ENCODE measurements at places on chromosomes 6 and 20. TPM values are rescaled to one million over a fixed set of nuclear protein-coding genes. Genes with fewer than 3 reads are reported as not detected.

Gene QKI
- polyA plus RNA-seq: 230 TPM

Gene SOD2
- polyA plus RNA-seq: 92.6 TPM

Gene OPN5
- 0.15 TPM for polyA plus RNA-seq

Gene RREB1
- polyA plus RNA-seq: 18.1 TPM

Gene GSTA2
- polyA plus RNA-seq: not detected

Gene EXOC2
- 27.0 TPM for polyA plus RNA-seq

Gene BCAS1
- polyA plus RNA-seq: 3.6 TPM

Gene CLVS2
- polyA plus RNA-seq: 0.34 TPM

Gene MAPK13
- 6.8 TPM for polyA plus RNA-seq

Gene SOBP
- 16.5 TPM for polyA plus RNA-seq

Gene NNAT
- 623 TPM for polyA plus RNA-seq

Gene SULF2
- polyA plus RNA-seq: 43.6 TPM

Gene HLA-DOA
- polyA plus RNA-seq: 0.56 TPM

Data from forelimb muscle (tissue), 1 donor.